Amniotic epithelial cell (primary cell): ENCODE measurements at places on chromosomes 6 and 20.

- DNase-seq = peak; percentile 93
Measured at GRCh38 chr20:10924644-10925201, 250.9 kb upstream of the JAG1 start.

DNA sequence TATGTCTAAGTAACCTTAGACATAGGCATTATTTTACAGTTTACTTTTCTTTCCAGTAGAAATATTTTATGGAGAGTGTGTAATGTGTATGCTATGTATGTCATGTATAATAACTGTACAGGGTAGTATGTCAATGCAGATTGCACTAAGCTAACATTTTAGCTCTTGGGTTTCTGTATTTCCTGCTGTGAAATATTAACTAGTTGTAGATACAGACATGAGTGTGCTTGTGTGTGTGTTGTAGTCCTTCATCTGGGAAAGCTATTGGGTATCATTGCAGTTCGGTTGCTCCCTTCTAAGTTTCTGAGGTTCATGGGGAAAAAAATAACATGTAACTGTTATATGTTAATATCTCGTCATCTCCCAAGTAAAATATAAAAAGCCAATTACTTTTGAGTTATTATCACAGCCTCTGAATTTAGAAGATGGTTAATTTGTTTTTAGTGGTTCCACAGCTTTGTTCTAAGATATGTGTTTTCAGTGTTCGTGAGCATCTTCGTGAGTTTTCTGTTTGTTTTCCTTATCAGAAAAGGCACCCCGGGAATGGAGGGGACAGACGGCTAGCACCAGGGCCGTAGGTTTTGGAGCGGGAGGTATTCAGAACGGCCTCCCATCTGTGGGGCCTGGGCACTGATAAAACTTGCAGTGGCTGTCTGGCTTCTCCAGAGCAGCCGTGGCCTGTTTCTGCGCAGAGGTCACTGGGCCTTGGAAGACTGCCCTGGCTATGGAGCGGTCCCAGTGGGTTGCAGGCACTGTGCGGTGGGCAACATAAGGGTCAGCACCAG lies 215.0 kb downstream of the ARID1B start:
- no peak for DNase-seq

GRCh38 chr20:10857352-10858070 lies 183.7 kb upstream of the JAG1 start:
- peak; percentile 82 for DNase-seq

- DNase-seq = no peak
Measured at GRCh38 chr6:136784271-136784664, 8.0 kb downstream of the MAP3K5 start.

DNA sequence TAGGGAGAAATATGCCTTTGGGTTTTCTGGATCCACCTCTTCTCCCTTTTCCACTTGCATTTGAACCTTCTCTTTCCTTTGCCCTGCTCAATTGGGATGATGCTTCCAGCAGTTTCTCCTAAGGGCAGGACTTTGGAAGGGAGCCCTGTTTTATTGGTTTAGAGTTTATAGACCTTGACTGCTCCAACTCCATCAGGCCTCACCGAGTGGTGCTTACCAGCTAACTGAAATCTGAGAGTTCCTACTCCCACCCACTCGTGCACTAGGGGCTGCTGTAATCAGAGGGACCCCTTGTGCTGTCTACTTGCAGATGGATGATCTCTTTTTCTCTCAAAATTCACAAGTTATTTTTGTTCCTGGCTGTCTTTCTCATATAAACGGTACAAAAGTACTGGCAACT lies 121.3 kb upstream of the SLC22A16 start:
- DNase-seq = no peak

DNA sequence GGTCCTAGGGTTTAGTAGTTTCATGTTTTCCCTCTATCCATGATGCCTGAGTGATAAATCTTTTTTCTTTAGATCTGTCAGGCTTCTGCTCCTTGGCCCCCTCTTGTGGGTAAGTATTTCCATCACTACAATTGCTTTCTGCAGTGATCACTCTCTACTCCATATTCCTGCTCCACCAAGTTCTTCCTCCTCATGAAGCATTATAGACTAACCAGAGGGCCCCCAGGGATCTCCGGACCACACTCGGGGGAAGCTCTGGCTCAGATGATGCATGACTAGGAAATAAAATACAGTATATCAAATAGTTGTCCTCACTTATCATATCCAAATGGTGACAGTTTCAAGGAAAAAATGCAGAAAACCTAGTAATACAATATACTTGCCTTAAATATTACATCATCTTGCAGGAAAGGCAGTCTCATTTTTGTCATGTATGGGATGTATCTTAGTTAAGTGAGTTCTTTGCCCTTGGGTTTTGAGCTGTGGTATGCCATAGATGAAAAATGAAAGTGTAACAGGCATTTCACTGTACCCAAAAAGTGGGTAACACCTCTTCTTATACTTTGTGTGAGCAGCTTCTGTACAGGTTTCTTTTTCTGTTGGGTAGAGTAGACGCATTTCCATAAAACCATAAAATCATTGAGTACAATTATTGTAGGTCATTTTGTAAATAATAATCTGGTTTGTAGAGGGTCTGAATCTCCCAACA lies 200.9 kb upstream of the EYA4 start:
- peak; percentile 9 for DNase-seq

GRCh38 chr6:161265975-161266374 lies 7.9 kb downstream of the AGPAT4 start:
- DNase-seq = no peak

DNA sequence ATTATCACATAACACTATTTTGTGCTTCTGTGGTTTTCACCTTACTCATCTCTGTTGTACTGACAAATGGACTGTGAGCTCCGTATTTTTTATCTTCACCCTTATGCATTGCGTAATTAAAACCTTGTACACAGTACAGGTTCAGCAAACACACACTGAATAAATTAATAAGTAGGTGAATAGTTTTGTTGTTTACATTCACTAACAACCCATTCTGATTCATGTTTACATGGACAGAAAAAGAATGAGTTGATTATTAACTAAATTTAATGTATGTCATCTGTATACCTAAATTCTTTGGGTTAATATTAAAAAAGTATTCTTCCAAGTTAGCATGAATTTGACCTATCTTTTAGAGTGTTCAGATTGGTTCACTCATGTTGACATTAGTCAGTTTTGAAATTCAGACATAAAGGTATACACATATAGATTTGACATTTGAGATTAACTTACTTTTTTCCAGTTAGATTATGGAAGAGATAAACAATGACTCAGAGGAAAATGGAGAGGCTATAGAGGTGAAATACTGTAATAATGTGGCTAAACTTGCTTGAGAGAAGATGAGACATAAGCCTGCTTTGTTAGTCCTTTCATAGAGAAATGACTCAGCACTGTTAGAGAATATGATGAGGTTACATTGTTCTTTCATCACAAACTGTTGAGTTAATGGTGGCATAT lies 541.7 kb upstream of the FLRT3 start:
- peak; percentile 92 for DNase-seq

GRCh38 chr6:42784717-42785498 lies 3.1 kb downstream of the BICRAL start:
- no peak for DNase-seq

DNA sequence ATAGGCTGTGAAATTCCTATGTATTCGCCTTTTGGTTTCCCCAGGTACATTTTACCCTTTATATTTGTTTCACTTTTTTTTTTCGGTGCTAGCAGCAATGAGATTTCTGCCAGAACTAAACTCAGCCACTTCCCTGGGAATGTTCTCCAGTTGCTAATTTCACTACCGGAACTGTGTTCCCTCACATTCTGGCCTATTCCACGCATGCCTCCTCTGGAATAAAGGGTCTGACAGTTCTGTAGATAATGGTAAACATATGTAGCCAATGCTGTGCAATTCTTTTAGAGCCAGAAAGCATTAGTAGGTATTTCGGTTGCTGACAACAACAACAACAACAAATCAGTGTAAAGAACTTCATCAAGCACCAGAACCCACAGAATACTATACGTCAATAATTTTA lies 96.1 kb upstream of the TBX18 start:
- no peak for DNase-seq

GRCh38 chr6:53432318-53433161 lies 83.8 kb upstream of the ELOVL5 start:
- DNase-seq = peak; percentile 99

GRCh38 chr6:15359335-15359862 lies 113.5 kb downstream of the JARID2 start:
- no peak for DNase-seq

- DNase-seq = no peak
Measured at GRCh38 chr6:41159415-41160082, 3.4 kb downstream of the TREM2 start.

DNA sequence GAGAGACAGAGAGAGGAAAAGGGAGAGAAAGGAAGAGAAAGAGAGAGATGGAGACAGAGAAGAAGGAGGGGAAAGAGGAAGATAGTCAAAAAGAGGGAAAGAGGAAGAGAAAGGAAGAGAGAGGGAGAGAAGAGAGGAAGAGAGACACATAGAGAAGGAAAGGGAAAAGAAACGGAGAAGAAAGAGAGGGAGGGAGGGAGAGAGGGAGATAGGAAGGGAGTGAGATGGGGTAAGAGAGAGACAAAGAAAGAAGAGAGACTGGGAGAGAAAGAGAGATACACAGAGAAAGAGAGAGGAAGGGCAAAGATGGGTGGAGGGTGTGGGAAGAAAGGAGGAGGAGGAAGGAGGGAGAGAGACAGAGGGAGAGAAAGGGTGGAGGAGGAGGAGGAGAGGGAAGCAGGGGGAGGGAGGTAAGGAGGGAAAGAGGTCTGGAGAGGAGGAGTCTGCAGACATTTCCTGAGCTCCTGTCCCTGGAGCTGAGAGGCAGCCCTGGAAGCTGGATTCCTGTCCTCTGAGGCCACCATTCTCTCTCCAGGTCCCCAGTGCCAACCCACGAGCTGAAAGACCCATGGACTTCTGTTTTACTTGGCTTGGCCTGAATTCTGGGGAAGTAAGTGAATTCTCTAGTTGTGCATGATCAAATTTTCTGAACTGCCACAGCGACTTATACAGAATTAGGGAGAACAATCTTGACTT lies 9.9 kb downstream of the FOXF2 start:
- no peak for DNase-seq

- no peak for DNase-seq
Measured at GRCh38 chr6:169957351-169957963, 206.0 kb downstream of the ERMARD start.
